ENCODE measurements at places on chromosomes 1 and 21. TPM values are rescaled to one million over a fixed set of nuclear protein-coding genes. Genes with fewer than 3 reads are reported as not detected.

Gene IL20
- total RNA-seq = not detected

Gene FMO5
- 0.71 TPM for total RNA-seq

Gene PAPPA2
- 9.3 TPM for total RNA-seq

Gene OR2L5
- total RNA-seq = not detected

Gene SLC45A3
- total RNA-seq = 2.1 TPM

Gene VWA5B1
- total RNA-seq = not detected

Gene RHBG
- total RNA-seq = not detected

Gene TNFRSF8
- total RNA-seq = 0.28 TPM

Gene CFHR5
- not detected for total RNA-seq

Gene KLHL21
- 18.8 TPM for total RNA-seq

Gene PTGS2
- total RNA-seq = 53.3 TPM

Gene TBX19
- 0.43 TPM for total RNA-seq

Gene SLC44A3
- total RNA-seq = 1.4 TPM

Gene POU2F1
- 2.4 TPM for total RNA-seq

Gene CHRNB2
- under 0.01 TPM for total RNA-seq

Gene ATXN7L2
- 0.85 TPM for total RNA-seq

Gene HCRTR1
- not detected for total RNA-seq

Gene NVL
- 18.6 TPM for total RNA-seq

Gene ASTN1
- total RNA-seq = not detected

Gene OR2M2
- not detected for total RNA-seq

Gene CDC7
- total RNA-seq = 3.3 TPM

Gene KCNE2
- total RNA-seq = not detected

Gene NBPF19
- total RNA-seq = 14.2 TPM

Gene LCE3C
- total RNA-seq = not detected

Gene RAB7B
- total RNA-seq = 6.4 TPM

Gene XKR8
- 3.3 TPM for total RNA-seq

Gene MYOC
- 0.74 TPM for total RNA-seq

Gene SLC35F3
- 0.09 TPM for total RNA-seq

Gene KCNQ4
- under 0.01 TPM for total RNA-seq

Gene TRIM62
- 2.3 TPM for total RNA-seq

Gene MAP3K21
- total RNA-seq = 0.46 TPM

Gene RHD
- not detected for total RNA-seq

Gene NUF2
- total RNA-seq = 1.3 TPM

Gene S100A16
- 106 TPM for total RNA-seq

Gene HPCA
- total RNA-seq = under 0.01 TPM

Gene GNG4
- 3.7 TPM for total RNA-seq

Gene BGLAP
- 0.14 TPM for total RNA-seq

Gene ARHGAP30
- total RNA-seq = under 0.01 TPM

Gene MAP10
- 1.3 TPM for total RNA-seq
